Stimulated activated CD8-positive, alpha-beta memory T cell treated with anti-CD3 and anti-CD28 coated beads, Interleukin-4, amount 100 ng/mL, for 48 hours (primary cell): ENCODE measurements at places on chromosomes 2 and 18.

GRCh38 chr2:57204364-57204763, 842.2 kb upstream of the VRK2 start:
- DNase-seq: no peak

GRCh38 chr2:221104361-221104811, 467.7 kb downstream of the EPHA4 start:
- no peak for DNase-seq

DNA sequence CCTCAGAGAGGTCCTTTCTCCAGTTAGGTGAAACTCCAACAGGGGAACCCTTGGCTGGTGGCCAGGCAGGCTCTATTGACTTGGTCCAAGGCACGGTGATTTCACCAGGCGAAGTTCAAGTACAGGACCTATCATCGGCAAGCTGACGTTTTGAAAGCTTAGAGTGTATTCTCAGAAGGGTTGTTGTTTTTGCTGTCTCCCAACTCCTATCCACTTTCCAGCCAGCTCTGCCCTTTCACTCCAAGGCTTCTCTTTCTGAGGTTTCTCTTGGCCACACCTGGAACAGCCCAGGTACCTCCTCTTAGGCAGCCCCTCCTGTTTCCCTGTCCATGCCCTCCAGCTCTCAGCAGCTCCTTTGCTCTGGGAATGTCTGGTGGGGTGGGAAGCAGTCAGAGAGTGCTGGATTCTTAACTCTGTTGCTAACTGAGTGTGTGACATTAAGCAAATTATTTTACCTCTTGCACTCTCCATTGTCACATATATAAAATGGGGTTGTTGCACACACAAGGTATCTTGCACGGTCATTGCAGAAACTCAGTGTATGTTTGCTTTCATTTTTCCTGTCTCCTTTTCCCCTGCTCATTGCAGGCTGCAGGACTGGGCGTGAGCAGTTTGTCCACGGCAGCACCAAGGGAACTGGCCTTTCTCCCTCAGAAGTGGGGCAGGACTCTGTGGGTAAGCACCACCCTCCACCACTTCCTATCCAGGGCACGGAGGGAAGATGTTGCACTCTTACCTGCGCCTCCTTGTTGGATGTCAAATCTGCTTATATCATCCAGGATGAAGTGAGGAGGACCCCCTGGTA, 30.2 kb downstream of the CAPN13 start:
- DNase-seq: peak; percentile 6

GRCh38 chr2:64767670-64768468, 114.2 kb upstream of the SERTAD2 start:
- DNase-seq: peak; percentile 80

GRCh38 chr18:48159816-48160215, 229.4 kb upstream of the SMAD2 start:
- DNase-seq: no peak

- DNase-seq: no peak
Observed at GRCh38 chr2:178159966-178160365, 34.3 kb upstream of the OSBPL6 start.

DNA sequence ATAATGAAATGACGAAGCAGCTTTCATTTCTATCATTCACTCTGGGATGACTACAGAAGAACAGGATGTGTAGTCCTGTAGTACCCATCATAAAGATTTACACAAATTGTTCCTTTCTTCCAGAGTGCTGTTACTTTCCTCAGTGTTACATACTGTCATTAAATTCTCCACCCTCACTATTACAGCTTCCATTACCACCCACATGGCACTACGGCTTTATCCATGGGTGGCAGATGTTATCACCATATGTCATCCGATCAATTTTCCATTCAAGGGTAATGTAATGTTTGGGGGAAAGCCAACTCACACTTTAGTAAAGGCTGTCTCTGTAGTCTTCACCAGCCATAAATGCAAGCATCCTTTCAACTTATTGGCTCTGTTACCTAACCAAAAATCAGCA, 7.1 kb upstream of the CSRNP3 start:
- no peak for DNase-seq

- DNase-seq: no peak
Observed at GRCh38 chr2:43214253-43214652, 12.2 kb downstream of the ZFP36L2 start.

DNA sequence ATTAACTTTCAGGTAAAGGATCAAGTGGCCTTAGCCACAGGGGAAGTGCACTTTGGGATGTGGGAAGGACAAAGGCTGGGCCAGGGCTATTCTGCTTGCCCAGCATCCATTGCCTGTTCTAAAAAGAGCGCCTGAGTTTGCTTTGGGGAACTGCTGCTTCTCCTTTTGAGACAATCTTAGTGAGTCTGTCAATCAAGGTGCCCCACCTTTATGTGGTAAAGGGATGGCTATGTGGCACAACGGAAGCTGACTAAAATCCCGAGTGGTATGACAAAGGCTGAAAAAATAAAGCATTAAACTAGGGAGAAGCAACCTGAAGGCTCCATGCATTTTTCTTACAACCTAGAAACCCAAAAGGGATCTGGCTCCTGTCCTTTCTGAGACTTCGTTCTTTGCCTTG, 540.5 kb downstream of the SLC4A3 start:
- no peak for DNase-seq

DNA sequence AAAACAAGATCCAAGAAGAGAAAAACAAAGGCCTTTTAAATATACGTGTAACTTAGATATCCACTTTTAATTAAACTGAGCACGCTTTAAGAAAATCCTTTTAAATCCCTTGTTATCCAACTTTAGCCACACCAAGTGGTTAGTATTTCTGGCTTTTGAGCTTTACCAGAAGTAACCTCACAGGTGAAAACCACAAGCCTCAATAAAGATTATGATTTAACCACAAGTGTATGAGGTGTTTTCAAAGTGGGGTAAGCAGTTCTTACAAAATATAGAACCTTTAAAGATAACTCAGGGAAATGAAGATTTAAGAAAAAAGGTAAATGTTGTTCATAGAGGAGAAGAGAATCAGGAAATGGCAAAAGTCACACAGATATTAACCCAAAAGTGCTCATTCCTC, 58.4 kb upstream of the CDCA7 start:
- DNase-seq: no peak

DNA sequence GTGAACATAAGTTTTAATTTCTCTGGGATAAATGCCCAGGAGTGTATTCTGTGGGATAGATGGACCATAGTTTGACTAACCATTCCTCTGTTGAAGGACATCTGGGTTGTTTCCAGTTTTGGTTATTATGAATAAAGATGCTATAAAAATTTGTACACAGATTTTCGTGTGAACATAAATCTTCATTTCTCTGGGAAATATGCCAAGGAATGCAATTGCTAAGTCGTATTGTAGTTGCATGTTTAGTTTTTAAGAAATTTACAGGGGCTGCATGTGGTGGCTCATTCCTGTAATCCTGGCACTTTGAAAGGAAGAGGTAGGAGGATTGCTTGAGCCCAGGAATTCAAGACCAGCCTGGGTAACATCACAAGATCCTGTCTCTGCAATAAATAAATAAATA, 6.9 kb upstream of the SLC11A1 start:
- no peak for DNase-seq

DNA sequence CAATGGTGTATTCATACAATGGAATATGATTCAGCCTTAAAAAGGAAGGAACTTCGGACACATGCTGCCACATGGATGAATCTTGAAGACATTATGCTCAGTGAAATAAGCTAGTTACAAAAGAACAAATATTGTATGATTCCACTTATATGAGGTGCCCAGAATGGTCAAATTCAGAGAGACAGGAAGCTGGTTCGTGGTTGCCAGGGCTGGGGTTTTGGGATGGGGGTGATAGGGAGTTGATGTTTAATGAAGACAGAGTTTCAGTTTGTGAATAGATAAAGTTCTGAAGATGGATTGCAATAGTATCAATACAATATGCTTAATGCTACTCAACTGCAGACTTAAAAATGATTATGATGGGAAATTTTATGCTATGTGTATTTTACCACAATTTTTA, 28.0 kb upstream of the MC2R start:
- no peak for DNase-seq

GRCh38 chr18:9150121-9150520, 13.5 kb downstream of the ANKRD12 start:
- DNase-seq: no peak

DNA sequence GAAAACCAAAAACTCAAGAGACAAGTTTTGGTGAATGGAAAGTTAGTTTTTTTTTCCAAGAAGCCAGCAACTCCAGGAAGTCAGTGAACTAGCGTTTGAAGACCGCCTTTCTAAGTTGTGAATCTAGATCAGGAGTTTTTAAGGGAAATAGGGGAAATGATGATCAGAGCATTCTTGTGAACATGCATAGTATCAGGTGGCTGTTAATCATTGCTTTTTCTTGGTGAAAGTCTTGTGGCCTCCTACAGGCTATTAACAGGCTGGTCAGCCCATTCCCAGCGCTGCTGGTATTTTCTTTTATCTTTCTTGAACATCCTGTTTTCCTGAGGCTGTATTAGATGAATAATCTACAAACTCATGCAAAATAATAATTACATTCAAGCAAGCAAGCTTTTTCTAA, 155.8 kb downstream of the PTPRM start:
- DNase-seq: no peak

DNA sequence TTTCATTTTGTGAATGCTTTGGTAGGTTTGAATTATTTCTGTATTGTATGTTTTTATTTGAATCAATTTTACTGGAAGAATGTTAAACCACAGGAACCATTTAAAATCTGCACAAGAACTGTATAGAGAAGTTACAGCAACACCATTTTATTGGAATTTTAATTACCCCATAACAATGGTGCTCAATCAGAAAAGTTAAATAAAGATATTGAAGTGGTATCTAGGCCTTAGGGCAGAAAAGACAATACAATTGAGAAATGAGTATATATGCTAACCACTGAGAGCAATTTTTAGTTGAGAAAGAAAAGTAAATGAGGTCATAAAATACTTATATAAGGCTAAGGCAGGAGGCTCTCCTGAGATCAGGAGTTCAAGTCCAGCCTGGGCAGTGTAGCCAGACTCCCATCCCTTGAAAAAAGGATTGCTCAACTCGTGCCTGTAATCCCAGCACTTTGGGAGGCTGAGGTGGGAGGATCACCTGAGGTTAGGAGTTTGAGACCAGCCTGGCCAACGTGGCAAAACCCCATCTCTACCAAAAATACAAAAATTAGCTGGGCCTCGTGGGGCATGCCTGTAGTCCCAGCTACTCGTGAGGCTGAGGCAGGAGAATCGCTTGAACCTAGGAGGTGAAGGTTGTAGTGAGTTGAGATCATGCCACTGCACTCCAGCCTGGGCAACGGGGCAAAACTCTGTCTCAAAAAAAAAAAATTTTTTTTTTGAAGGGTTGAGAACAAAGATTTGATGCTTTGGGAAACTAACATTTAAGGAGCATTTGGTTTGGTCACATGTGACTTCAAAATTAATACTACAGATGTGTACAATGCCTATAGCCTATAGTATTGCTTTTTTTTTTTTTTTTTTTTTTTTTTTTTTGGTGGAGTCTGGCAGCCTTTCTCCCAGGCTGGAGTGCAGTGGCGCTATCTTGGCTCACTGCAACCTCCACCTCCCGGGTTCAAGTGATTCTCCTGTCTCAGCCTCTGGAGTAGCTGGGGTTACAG, 212.9 kb upstream of the STON1 start:
- DNase-seq: no peak

GRCh38 chr2:33221046-33221784, 255.2 kb upstream of the RASGRP3 start:
- no peak for DNase-seq

GRCh38 chr2:5195636-5196035, 496.5 kb upstream of the SOX11 start:
- DNase-seq: no peak

GRCh38 chr2:68643011-68643873, at the start of gene PROKR1:
PROKR1 (plus strand) TSS chr2:68643579; CDS start chr2:68645822, 2,243 bp downstream.
- DNase-seq: peak; percentile 48

DNA sequence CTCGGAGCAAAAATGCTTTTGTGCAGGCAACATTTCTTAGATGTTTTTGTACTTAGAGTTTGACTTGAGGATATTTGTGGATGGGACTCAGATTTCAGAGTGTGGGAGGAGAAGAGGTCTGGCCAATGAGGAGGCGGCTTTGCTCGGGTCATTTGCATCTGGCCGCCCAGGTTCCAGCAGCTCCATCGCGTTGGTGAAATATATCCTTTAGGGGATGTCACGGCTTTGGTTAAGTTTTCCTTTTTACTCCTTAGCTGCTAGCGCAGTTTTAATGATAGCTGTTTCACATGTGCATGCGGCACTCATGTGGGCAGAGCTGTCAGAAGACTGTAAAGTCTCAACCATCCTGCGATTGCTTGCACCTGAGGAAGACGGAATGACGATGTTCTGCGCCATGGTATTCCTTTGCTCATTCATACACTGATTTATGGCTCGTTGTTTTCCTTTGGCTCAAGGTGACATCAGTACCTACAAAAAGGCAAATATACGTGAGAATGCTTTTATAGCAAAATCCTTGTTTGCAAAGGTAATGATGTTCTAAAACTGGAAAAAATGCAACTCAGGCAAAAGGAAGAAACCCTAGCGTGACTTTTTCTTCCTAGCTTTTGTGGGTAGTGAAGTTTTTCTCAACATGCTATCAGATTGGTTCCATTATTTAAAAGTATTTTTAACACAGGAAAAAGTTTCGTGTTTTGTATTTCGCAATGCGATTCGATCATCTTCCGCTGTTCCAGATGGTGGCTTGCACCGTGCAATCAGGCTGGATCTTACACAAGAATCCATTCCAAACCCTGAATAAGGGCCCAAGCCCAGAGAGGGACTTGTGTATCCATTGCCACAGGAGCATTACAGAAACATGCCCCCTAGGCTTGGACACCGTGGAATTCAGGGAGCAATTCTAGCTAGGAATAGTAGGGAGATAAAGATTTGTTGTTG, 70.5 kb upstream of the ZNF516 start:
- DNase-seq: no peak

- no peak for DNase-seq
Observed at GRCh38 chr2:176260689-176261088, 8.6 kb upstream of the MTX2 start.

- DNase-seq: no peak
Observed at GRCh38 chr18:58231930-58232329, 187.9 kb downstream of the NEDD4L start.

GRCh38 chr2:223724861-223725260, 112.5 kb downstream of the AP1S3 start:
- no peak for DNase-seq

DNA sequence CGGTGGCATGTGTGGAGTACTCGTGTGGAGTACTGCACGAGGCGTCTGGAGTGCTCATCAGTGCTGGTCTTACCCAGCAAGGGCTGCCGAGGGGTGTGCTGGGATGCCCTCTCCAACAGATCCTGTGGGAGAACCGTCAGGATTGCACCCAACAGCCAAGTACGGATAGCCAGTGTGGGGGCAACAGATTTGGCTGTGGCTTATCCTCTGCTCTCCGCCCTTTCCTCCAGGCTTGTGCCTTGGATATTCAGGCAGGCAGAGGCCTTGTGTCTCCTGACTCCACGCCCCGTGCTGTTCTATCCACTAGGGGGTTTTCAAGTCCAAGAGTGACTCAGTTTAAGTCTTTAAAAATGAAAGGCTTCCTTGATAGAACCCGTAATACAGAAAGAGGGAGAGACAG, 321.0 kb upstream of the HS6ST1 start:
- no peak for DNase-seq

DNA sequence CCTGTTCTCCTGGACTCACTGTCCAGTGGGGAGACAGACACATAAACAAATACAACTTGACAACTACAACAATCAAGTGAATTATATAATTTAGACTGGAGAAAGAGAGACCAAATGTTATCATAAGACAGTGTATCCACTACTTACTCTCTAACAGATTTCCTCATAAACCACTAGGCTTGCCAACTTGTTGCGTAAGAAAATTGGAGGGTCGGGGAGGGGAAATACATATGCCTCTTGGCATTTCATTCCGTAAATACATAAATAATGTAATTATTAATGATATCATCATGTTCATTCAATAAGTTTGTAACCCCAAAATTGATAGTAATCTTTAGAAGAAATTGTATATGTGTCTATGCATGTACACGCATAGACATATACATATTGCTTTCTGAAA, 14.9 kb downstream of the RAB6D start:
- no peak for DNase-seq
